Stimulated activated CD4-positive, alpha-beta T cell treated with anti-CD3 and anti-CD28 coated beads, Interleukin-1b, Interleukin-23, amount 100 ng/mL, for 48 hours (primary cell): ENCODE measurements at places on chromosomes 7 and 10.

GRCh38 chr7:2807845-2808772 is 36.0 kb downstream of the GNA12 start:
- no peak for DNase-seq

DNA sequence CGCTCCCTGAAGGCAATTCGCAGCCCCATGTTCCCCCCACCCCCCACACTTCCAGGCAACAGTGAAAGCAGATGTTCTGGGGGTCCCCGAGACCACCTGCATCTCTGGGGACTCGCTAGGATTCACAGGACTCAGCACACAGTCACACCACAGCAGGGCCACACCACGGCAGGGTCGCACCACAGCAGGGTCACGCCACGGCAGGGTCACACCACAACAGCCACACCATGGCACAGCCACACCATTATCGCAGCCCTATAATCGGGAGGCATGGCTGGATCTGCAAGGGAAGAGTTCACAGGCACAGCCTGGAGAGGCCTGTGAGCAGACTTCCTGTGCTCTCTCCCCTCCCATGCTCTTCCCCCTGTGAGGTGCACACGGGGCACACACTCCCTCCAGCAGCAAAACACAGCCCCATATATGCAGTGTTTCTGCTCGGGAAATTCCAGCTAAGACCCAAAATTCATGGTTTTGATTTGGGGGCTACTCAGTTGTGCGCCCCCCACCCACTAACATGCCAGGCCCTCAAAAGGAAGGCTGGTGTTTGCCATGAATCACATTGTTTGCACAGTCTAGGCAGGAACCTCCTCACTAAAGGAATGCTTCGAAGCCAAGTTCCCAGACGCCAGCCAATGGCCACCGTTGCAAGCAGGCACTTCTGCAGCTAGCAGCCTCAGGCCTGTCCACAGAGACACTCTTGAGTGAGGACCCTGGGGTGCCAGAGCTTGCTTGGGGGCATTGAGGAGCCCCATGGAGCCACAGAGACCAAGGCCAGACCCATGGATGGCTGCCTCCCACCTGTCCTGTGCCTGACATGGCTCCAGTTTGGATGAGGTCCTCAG is 7.0 kb upstream of the DPYSL4 start:
- DNase-seq = no peak

DNA sequence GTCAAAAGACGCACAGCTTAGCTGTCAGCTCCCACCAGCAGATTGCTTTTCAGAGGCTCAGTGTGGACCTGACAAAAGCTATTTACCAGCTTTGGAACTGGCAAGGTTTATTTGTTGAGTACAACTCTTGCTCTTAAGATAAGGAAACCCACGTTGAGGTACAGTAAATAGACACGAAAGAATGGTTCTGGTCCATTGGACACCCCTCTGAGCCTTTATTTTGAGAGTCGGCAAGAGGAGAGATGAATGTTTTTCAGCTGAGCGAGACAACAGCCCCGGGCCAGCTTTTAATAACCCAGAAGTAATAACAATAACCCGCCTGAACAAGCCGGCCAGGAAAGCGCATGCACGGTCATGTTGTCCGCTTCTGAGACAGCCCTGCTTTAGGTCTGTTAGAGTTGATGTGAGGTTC is 49.0 kb downstream of the WNT2 start:
- no peak for DNase-seq

DNA sequence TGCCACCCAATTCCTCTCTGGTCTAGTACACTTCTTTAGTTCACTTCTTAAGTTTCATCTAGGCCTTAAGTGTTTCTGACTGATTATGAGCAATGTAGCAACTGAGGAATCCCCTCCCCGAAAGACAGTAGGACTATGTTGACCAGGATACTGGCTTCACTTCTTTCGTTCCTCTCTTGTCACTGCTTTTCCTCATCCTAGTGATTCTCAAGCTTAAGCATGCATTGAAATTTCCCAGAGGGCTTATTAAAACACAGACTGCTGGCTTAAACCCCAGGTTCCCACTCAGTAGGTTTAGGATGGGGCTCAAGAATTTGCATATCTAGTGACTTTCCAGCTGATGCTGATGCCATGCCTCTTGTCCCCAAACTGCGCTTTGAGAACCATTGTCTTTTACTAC is 164.6 kb upstream of the WNT16 start:
- no peak for DNase-seq

DNA sequence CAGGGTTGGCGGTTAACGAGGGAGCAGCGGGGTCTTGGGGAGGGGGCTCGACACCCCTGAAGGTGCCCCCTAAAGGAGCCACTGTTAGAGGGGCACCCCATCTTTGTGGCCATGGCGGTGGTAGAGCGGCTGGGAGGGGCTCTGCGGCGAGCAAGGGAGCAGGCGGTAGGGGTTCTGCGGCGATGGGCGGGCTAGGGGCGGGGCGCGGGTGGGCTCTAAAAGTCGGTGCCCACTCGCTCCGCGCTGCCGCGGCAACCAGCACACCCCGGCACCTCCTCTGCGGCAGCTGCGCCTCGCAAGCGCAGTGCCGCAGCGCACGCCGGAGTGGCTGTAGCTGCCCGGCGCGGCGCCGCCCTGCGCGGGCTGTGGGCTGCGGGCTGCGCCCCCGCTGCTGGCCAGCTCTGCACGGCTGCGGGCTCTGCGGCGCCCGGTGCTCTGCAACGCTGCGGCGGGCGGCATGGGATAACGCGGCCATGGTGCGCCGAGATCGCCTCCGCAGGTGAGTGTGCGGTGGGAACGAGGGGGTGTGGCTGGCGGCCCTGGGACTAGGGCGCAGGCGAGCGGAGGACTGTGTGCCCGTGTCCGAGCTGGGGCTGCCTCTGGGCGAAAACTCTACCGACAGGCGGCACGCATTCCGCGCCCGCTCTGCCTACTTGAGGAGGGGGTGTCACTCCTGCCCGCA is at the start of gene MEST:
Gene MEST, plus strand, starts transcription at position 245 of the 682 bp plus-strand sequence. Its CDS starts 229 bp downstream, at position 474.
- DNase-seq = no peak

DNA sequence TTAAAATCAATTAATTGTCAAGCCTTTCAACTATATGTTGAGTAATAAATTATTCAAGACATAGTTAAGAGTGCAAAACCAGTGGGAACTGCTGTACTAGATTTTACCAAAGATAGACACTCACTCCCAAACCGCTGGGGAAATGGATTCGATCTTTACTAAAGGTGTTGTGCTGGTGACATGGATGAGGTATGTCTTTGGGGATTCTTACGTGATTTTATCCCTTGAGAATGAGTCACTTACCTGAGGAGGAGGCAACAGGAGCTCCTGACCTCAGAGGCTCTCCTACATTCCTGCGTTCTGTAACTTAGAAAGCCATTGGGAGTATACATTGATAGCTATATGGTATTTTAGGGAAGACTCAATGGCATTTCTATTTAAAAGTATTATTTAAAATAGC is 165.5 kb downstream of the PKD1L1 start:
- no peak for DNase-seq

- DNase-seq = no peak
Observed at GRCh38 chr7:10677668-10678232, 295.9 kb upstream of the PHF14 start.

GRCh38 chr7:80967071-80967916 is 48.4 kb upstream of the SEMA3C start:
- no peak for DNase-seq
